HCT116 (cell line): ENCODE measurements at places on chromosomes 6 and 20. TPM values are rescaled to one million over a fixed set of nuclear protein-coding genes. Genes with fewer than 3 reads are reported as not detected.

Gene LPA
- total RNA-seq = not detected

Gene XKR7
- total RNA-seq = not detected

Gene RPS21
- 2,488 TPM for total RNA-seq

Gene HLA-DQA1
- total RNA-seq = 0.86 TPM

Gene TXLNB
- 0.05 TPM for total RNA-seq

Gene OPN5
- total RNA-seq = not detected

Gene TMEM74B
- 25.7 TPM for total RNA-seq

Gene ALDH5A1
- total RNA-seq = 10.0 TPM

Gene IL17F
- not detected for total RNA-seq

Gene ENTPD6
- 89.2 TPM for total RNA-seq

Gene NANP
- 7.3 TPM for total RNA-seq

Gene TCP11
- not detected for total RNA-seq

Gene MYLK2
- total RNA-seq = 0.34 TPM

Gene ADA
- 25.9 TPM for total RNA-seq

Gene MAS1
- not detected for total RNA-seq

Gene TFAP2D
- not detected for total RNA-seq

Gene SIRPA
- total RNA-seq = 15.3 TPM

Gene NHLRC1
- not detected for total RNA-seq

Gene JAG1
- total RNA-seq = 31.9 TPM

Gene TMEM200A
- 22.9 TPM for total RNA-seq

Gene NNAT
- total RNA-seq = not detected

Gene RTEL1
- 58.0 TPM for total RNA-seq

Gene HS3ST5
- total RNA-seq = not detected

Gene WFDC12
- total RNA-seq = not detected

Gene C6orf15
- not detected for total RNA-seq

Gene FAM209B
- total RNA-seq = not detected

Gene SLC22A3
- total RNA-seq = 0.07 TPM

Gene DLL1
- total RNA-seq = 5.3 TPM

Gene TCF15
- total RNA-seq = not detected

Gene LAMA2
- 8.2 TPM for total RNA-seq

Gene GHRH
- not detected for total RNA-seq

Gene FNDC1
- 0.07 TPM for total RNA-seq

Gene OR12D3
- total RNA-seq = not detected

Gene MLIP
- 0.59 TPM for total RNA-seq

Gene CDH4
- not detected for total RNA-seq

Gene MSH5
- 90.4 TPM for total RNA-seq

Gene TBX18
- total RNA-seq = 14.4 TPM

Gene LY86
- total RNA-seq = not detected

Gene PTCRA
- total RNA-seq = not detected

Gene FERMT1
- 34.9 TPM for total RNA-seq

Gene LY6G5C
- 1.7 TPM for total RNA-seq

Gene PAK5
- total RNA-seq = not detected

Gene WFDC5
- not detected for total RNA-seq

Gene RIMS1
- total RNA-seq = not detected

Gene KCNG1
- total RNA-seq = 54.6 TPM
